ENCODE measurements at places on chromosomes 1 and 21.

DNA sequence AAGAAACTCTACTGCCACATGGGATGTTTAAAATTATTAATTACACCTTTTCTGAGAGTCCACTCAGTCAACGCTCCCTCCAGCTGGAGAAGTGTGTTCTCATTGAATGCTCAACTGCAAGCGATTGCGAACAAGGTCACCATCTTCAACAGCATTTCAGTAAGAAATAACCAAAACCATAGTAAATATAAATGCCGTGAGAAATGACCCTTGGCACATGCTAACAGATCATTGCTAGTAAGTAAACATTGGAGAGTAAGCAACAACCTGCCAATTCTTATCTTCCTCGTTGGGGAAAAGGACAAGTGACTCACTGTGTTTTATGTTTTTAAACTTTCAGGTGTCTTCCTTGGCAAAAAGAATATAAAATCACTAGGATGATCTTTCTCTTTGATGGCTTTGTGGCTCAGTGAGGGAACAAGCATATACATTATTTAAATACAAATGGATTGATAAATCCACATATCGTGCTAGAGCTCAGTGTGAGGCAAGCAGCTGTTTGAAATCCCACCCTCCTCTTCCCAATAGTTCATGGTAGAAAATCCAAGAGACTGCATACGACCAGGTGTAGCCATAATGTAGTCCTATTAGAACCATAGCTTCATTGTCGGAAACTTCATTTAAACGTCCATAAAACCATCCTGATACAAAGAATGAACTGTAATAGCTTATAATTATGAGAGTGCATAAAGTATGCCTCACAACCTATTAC lies 214.6 kb downstream of the GRIK1 start:
- DNase-seq: no peak

GRCh38 chr1:185819798-185820197 lies 85.6 kb downstream of the HMCN1 start:
- DNase-seq: no peak

GRCh38 chr1:69661686-69662085 lies 94.0 kb downstream of the LRRC7 start:
- no peak for DNase-seq

GRCh38 chr1:159040206-159040605 lies 30.5 kb downstream of the IFI16 start:
- DNase-seq: no peak

DNA sequence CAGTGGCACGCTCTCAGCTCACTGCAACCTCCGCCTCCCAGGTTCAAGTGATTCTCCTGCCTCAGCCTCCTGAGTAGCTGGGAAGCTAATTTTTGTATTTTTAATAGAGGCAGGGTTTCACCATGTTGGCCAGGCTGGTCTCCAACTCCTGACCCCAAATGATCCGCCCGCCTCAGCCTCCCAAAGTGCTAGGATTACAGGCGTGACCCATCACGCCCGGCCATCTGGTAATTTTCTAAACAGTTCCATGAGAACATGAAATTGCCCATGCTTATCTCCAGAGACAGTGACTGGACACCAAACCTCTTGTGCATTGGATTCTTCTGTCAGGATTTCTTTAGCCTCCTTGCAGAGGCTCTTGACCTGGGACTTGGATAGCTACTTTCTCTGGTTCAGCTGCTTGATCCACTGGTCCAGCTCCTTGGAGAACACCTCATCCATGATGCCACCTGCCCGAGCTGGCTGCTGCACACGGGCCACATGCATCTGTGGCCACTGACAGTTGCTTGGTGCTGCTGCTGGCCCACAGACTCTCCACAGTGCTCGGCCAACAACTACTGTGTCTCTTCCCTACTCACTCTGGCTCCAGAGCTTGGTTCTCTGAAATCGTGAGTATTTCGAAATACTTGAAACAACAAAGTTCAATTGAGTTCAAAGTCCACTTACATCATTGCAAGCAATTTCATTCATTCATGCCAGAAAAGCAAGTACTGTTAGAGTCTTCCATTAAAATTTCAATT lies 40.0 kb upstream of the CTPS1 start:
- DNase-seq: no peak

- DNase-seq: no peak
Observed at GRCh38 chr1:108149796-108150467, 50.2 kb downstream of the SLC25A24 start.

DNA sequence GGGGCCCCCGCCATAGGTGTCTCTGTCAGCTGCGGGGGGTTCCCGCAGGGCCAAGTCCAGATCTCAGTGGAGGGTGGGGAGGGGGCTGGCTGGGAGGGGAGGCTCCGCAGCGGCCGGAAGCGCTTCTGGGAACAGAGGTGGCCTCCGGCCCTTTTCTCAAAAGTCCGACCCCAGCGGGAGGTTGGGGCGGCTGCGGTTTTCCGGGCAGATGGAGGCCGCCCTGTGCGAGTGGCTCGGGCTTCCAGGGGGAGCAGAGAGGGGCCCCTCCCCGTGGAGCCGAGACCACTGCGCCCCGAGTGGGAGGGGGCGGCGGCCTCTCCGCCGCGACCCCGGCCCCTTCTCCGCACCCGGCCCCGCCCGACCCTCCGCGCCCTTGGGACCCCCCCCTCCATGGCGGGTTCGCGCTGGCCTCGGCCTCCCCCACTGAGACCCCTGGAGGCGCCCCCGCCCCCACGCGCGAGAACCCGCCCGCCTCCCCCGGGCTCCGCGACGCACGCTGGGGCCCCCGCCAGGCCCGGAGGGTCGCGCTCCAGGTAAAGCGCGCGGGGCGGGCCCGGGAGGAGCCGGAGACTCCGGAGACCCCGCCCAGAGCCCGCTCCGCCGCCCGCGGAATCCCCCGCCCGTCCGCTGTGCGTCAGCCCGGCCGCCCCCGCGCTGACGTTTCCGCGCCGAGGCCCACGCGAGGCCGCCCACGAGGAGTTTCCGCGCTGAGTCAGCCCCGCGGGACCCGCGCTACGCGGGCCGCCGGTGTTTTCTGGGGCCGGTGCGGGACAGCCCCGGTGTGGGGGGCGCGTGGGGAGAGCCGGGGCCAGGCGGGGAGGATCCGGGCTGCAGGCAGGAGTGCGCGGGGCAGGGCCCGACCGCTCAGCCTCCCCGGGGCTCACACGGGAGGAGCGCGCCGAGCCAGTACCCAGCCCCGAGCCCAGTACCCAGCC lies 5.2 kb downstream of the TNFRSF18 start:
- peak; percentile 52 for DNase-seq

DNA sequence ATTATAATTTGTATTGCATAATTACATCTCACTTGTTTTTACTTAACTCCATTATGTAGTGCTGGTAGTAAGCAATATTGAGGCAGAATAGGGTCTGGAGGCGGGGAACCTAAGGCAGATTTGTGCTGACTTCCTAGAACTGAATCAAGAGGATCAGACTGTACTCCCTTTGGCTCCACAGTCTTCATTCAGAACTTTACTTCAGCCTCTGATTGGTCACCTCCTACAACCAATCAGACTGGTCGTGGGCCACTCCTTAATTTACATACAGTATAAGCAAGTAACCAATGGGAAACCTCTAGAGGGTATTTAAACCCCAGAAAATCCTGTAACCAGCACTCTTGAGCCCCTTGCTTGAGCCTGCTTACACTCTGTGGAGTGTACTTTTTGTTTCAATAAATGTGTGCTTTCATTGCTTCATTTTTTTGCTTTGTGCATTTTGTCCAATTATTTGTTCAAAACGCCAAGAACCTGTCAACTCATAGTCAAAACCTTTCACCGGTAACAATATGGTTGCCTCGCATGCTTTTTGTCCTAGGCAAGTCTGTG lies 31.6 kb downstream of the ZBTB8OS start:
- DNase-seq: no peak

DNA sequence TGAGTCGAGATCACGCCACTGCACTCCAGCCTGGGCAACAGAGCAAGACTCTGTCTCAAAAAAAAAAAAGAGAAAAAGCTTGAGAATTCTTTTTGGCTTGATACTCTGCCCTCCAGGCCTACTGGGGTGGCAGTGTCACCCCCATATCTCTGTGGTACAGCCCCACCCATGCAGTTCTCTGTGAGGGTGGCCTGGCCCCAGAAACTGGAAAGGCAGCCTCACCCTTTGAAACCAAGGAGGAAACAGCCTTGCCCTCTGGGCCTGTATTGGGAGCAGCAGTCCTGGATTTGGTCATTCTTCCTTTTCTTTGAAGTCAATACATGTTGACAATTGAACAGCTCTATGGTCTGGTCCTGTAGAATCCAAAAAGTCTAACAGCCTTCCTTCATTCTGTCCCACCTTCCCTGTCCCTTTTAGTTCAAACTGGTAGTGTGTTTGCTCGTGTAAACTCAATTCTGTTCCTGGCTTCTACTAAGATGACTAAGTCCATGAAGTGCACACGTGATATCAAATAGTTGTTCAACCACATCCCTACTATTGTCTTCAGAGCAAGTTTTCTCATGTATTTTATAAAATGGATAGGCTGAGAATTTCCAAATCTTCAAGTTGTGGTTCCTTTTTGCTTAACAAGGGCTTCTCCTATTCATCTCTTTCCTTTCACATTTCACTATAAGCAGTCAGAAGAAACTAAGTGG lies 13.2 kb downstream of the ST7L start:
- peak; percentile 52 for DNase-seq

- DNase-seq: no peak
Observed at GRCh38 chr21:33510826-33511225, 19.3 kb upstream of the DNAJC28 start.

GRCh38 chr1:156884560-156885184 lies 8.8 kb upstream of the PEAR1 start:
- no peak for DNase-seq

- DNase-seq: peak; percentile 25
Observed at GRCh38 chr1:46549697-46550681, 1.5 kb downstream of the KNCN start.

DNA sequence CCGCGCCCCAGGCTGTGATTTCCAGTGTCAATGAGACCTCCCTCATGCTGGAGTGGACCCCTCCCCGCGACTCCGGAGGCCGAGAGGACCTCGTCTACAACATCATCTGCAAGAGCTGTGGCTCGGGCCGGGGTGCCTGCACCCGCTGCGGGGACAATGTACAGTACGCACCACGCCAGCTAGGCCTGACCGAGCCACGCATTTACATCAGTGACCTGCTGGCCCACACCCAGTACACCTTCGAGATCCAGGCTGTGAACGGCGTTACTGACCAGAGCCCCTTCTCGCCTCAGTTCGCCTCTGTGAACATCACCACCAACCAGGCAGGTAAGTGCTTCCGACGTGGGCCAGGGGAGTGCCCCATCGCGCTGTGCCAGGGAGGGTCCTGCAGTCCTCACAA lies 107.8 kb downstream of the LACTBL1 start:
- DNase-seq: no peak

DNA sequence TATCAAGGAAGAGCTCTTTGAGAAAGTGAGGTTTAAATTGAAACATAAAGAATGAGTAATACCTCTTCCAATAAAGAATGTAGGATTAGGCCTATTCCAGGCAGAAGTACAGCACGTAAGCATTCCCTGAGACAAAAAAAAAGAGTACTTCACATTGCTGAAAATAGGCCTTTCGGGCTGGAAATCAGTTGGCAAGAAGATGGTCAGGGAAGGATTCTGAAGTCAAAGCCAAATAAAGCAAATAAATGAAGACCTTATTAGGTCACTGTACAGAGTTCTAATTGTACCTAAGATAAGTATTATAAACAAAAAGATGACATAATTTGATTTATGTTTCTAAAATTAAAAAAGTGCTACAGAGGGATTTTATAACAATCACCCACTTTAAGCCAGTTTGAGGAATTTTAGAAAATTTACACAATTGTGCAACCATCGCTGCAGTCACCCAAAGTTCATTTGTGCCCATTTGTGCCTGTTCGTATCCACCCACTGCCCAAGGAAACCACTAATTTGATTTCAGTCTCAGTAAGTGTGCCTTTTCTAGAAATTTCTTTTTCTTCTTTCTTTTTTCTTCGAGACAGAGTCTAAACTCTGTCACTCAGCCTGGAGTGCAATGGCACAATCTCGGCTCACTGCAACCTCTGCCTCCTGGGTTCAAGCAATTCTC lies 58.6 kb downstream of the FMO4 start:
- no peak for DNase-seq

DNA sequence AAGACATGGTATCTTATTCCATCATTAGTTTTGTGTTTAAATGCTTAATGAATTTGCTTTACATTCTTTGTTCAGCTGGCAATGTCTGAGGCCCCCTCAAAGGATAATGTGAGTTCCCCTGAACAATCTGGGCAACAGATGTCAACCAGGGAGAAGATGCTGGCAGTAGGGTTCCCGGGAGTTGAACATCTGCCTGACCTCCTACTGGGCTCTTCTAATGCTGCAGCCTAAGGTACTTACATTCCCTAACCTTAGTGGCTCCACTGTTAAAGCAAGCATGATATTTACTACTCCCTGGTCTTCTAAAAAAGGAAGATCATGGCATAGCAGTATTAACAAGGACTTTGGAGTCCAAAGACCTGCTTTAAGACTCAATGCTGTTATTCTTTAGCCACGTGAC lies 574.9 kb upstream of the NR5A2 start:
- no peak for DNase-seq

GRCh38 chr1:9892563-9893528 lies 17.2 kb downstream of the CTNNBIP1 start:
- DNase-seq: no peak

- no peak for DNase-seq
Observed at GRCh38 chr1:212554401-212554800, 54.2 kb upstream of the ATF3 start.

GRCh38 chr1:241894016-241894415 lies 46.0 kb downstream of the EXO1 start:
- no peak for DNase-seq

- DNase-seq: no peak
Observed at GRCh38 chr1:183553764-183554163, 36.5 kb downstream of the NCF2 start.

GRCh38 chr1:48790397-48790796 lies 13.7 kb upstream of the BEND5 start:
- DNase-seq: peak; percentile 19

DNA sequence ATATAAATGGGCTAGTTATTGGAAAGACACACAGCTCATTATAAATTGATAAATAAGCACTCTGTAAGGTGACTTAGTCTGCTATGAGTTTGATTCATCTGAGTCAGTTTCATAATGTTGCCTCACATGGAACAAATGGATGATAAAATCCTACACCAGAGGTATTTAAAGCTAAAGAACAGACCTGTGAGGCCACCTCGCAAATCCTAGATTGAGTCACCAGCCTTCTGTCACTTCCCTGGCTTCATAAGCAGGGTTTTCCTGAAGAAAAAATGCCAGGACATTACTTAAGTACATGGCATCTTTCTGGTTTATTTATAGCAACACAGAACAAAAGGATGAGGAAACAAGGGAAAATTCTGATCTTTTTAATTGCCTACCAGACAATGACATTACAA lies 18.4 kb downstream of the CD2 start:
- DNase-seq: no peak

- DNase-seq: no peak
Observed at GRCh38 chr1:151313501-151313900, 13.7 kb downstream of the PI4KB start.

- DNase-seq: no peak
Observed at GRCh38 chr1:206690516-206690915, 5.8 kb downstream of the MAPKAPK2 start.

DNA sequence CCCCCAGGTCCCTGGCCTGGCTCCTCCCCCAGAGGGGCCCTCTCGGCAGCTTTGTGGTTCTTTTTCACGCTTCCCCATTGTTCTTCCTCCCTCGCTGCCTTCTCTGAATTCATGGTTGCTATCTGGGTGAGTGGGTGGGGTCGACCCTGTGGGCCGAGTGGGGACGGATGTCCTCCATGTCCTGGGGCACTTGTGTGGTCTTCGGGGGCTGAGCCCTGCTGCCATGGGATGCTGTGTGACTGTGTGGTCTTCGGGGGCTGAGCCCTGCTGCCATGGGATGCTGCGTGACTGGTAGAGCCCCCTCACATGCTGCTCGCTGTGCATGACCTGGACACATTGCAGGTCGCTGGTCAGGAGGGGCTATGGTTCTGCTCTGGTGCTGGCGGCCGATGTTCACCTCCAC lies 21.6 kb upstream of the DIP2A start:
- no peak for DNase-seq

GRCh38 chr1:4654764-4655673 lies 610 bp downstream of the AJAP1 start:
- no peak for DNase-seq
